Epithelial cell of prostate (primary cell): ENCODE measurements at places on chromosomes 12 and 14.
A peak's percentile ranks its signal among the peaks of the same experiment; 100 is the strongest.

GRCh38 chr12:79217306-79217705 is 352.7 kb downstream of the SYT1 start:
- no peak for DNase-seq

DNA sequence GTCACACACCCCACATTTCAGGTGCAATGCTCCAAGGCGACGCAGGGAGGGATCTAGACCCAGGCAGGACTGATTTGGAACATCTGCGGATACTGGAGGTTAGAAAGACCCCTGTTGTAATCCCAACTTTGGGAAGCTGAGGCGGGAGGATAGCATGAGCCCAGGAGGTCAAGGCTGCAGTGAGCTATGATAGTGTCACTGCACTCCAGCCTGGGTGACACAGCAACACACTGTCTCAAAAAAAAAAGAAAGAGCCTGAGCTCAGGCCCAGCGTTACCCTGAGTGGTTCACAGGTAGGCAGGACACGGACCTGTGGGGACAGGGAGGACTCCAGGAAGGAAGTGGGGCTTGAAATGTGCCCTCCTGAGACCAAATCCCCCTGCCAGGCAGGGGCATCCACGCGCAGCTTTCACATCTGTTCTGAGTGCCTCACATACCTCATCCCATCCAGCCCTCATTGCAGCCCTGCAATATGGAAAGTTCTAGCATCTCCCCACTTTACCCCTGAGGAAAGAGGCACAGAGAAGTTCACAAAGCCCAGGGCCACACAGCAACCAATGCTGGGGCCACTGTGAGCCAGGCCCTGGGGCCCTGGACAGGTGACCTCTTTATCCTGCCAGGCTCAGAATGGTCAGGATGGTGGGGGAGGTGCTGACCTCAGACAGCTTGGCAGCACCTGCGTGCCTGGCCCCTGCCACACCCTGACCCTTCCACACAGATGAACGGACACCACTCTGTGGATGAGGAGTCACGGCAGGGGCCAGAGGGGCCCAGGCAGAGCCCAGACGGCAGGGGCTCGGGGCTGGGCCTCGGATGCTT is 34.1 kb downstream of the CCDC85C start:
- no peak for DNase-seq

GRCh38 chr14:54446161-54446693 is 5.1 kb upstream of the CNIH1 start:
- DNase-seq = peak; percentile 29

DNA sequence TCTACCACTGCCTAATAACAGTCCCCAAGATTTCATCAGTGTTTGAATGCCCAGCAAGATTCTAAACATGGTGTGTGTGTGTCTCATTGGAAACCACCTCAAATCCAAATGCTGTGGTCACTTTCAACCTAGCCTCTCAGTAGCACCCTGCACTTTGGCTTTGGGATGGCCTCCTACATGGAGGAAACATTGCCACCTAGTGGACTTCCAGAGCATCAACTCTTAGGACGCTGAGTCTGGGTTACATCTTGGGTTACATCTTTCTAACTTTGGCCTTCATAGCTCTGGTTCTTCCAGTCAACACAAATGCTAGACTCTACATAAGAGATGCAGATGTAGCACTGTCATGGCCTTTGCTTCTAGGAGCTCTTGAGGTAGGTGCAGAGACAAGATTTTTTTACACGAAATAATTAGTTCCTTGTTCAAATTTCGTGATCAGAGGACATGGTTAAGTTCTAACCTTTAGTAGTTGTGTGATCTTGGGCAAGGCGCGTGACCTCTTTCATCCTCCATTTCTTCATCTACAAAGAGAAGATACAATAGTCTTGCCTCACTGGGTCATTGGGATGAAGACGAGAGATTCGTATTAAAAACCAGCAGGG is 113.5 kb upstream of the VASH1 start:
- no peak for DNase-seq

DNA sequence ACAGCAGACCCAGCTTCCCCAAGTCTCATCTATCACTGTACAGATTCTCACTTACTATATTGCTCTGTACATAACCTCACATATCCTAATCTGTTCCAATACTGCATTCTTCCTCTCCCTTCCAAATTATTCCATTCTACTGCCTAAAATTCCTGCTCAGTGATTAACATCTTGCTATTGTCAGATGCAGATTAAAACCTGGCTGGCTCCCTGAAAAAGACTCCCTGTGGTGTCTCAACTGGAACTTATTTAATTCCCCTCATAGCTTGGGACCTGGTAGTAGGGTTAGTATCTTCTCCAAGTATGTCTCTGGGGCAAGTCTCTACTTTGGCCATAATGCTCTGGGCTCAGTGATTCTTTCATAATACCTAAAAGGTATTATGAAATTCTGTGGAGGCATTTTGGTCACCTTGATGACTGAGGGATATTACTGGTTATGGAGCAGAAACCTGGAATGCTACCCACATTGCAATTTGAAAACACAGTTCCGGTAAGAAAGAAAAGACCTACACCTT is 55.8 kb downstream of the PAWR start:
- peak; percentile 27 for DNase-seq

DNA sequence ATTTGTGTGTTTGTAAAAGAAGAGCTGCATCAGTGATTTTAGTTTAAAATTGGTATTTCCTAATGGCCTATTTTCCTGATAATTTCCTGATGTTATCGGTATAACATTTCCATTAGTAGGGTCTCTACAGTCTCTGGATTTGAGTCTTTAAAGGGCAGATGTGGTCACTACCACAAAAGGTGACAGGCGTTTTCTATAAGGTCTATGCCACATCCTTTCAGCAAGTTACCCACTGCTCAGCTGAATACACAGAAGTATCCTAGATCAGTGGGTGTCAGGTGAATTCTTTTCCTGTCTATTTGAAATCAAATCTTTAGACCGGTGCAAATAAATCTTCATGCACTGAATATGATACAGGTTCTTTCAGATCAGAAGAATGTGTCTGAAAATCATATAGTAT is 90.2 kb downstream of the LIN7A start:
- no peak for DNase-seq

DNA sequence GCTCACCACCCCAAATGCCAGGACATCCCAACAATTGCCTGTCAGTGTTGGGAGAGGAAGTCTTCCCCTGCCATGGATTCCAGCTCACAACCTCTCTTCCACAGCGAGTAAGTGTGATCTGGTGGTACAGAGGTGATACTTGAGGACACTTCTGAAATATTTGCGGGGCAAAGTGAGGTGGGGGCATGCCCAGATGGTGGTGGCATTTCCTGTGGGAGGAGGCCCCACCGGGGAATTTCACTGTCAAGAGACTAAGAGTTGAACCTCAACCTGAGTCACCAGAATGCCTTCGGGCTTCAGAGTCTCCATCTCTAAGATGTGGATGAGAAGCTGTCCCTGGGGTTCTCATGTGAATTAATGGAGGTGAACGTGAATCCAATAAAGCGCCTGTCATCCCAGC is 122.3 kb upstream of the RFLNA start:
- DNase-seq = no peak

DNA sequence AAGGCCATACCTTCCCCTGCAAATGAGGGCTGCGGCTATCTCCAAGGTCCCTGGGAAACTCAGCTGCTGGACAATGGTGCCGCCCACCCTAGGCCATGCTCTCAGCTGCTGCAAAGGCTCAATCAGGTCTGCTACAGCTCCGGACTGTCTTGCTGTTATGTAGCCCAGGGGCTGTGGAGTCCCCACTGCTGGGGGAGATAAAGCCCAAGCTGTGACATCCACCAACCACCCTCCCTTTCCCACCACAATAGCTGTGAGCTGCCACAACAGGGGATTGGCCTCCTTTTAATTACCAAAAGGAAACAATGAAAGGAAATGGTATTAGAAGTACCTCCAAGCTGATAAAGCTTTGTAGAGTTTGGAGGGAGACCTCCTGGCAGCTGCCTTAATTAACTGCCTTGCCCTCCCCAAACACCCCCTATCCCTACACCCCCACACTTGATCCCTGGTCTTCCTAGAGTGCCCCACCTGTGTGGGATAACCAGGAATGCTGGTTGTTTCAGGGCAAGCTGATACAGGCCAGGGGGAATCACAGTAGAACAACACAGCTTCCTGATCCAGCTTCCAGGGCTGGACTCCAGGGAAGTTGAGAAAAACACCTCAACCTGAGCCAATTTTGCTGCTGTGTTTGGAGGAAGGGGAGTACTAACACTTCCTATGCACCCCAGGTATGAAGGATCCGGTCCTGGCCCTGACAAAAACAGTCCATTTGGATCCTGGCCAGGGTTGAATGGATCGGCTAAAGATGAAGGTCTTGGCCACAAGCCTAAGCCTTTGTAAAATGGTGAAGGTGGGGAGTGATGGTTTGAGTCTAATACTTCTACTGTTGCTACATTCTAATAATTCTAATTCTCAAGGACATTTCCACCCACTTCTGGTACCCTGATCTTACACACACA is at the start of gene VWF:
Gene VWF (minus strand): TSS at position 260 of the 899 bp plus-strand sequence. CDS start 1,474 bp downstream, outside the sequence.
- no peak for DNase-seq

DNA sequence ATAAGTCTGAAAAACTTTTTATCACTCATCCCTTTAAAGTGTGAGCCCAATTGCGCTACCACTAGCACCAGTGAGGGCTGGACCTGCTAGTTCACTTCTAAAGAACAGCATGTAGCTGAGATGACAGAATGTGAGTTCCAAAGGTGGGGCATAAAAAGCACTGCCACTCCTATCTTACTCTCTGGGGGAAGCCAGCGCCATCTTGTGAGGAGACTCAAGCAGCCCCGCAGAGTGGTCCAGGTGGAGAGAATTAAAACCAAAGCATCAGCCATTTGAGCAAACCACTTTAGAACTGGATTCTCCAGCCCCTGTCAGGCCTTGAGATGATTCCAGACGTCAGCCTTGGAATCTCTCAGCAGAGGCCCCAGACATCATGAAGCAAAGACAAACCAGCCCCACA is 39.9 kb downstream of the TMEM132D start:
- DNase-seq = no peak

DNA sequence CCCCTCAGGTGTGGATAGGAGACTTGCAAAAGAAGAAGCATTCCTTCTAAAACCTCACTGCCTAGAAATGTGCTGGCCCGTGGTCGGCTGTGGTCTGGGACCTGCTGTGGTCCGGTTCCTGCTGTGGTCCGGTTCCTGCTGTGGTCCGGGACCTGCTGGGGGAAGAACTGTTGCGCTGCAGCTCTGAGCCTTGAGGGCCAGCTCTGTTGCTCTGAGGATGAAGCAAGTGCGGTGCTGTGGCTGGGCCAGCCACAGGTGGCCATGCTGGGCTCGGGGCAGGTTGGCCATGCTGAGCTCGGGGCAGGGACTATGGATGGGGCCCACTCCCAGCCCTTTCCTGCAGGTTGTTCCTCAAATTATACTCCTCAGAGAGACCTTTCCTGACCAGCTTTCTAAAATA is 5.2 kb downstream of the NRXN3 start:
- no peak for DNase-seq

DNA sequence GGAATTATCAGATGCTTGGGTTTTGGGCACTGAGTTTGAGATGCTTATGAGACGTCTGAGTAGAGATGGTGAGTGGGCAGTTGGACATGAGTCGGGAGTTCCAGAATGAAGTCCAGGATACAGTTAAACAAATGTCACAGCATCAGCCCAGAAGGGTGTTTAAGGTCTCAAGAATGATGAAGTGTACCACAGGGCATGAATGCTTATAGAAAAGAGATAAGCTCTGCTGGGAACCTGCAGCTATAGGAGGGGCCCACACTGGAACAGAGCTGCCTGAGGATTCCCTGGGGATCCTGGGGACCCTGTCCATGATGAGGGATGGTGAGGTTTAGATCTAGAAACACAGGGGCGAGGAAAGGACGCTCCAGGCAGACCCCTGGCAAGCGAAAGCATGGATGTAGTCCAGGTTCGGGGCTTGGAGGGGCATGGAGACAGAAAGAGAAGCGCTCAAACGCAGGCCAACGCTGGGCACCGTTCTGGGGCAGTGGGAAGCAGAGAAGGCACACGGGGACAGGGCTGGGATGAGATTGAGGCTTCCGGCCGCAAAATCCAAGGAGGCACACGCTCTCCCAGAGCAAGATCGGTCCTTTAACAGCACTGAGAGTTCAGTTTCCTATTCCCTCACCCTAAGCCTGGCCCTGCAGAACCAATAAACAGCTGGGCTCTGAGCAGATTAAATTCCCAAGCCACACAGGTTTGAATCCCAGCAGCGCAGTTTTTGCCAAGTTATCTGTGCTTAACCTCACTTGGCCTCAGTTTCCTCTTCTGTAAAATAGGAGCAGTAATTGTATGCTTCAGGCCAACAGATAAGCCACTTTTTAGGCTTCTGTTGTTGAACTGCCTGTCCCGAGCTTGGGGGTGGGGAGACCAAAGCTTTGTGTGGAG is 52.9 kb downstream of the EID3 start:
- no peak for DNase-seq

DNA sequence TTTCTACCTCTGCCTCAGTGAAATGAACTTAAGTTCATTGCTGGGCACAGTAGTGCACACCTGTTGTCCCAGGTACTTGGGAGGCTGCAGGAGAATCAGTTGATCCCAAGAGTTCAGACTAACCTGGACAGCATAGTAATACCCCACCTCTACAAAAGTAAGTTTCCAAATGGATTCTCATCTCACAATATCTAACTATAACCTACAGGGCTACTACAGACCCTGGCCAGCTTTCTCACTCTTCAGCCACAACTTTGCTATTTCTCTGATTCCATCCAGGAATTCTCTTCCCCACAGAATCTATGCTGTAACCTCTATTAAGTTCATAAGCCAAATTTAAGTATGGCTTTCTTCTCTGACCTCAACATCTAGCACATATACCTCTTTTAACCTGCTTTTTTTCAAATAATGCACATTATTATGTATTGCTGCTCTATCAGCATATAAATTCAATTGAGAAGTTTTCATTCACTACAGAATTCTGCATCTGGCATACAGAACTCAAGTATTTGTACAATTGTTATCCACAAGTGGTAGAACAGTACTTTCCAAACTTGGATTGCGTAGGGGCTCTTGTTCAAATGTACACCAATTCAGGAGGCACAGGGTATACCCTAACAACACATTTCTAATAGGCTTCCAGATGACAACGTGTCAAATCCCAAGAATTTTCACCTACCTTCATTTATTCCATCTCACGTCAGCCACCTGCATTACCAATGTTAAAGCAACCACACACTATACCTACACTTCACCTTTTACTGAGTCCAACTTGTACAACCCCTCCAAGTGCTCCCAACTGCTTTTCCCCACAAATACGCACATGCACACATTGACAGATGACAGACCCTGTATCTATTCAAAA is 3.8 kb downstream of the RPS29 start:
- DNase-seq = no peak
